Transverse colon (tissue), 4 donors: ENCODE measurements at places on chromosomes 7 and 10.

DNA sequence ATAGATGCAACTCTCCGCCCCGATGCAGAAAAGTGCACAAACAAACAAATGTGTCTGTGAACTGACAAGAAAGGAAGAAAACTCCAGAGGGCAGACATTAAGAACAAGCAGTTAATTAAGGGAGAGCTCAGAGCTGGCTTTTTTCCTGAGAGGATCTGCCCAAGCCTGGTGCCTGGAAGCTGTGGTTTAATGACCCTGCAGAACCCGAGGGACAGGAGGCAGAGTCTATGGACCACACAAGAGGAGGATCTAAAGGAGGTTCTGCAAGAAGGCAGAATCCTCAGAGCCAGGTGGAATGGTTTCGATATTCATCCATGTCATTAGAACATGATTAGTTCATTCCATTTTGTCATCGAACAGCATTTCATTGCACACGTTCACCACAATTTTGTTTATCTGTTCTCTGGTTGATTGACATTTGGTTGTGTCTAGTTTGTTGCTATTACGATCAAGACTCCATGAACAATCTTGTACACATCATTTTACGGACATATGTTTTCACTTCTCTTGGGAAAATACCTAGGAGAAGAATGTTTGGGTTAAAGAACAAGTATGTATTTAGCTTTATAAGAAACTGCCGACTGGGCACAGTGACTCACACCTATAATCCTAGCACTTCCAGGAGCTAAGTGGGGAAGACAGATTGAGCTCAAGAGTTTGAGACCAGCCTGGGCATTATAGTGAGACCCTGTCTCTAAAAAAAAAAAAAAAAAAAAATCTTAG is 560.2 kb downstream of the CALN1 start:
- DNase-seq = no peak

DNA sequence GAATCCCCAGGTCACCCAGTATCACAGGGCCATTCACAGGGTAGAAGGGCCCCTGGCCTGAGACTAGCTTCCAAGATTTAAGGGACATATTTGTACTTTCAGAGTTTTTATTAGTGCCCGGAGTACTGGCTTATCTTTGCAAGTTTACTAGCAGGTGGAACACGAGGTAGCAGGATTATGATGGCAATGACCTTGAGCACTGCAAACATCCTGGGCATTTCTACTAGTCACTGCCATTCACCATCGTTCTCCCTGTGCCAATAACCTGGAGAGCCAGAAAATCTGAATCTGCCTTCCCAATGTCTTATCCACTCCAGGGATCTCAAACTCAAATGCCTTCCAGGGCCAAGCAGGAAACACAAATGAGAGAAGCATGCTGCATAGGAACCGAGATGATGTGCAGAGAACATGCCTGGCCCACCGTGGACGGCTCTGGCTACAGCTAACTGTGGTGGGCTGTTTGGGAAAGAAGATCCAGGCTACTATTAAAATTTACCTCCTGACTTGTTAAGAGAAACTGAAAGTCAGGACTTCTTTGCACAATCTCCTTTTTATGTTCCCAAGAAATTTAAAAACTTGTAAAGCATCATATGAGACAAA is 16.7 kb downstream of the FAM53B start:
- peak; percentile 49 for DNase-seq

GRCh38 chr7:144908943-144909556 is 73.2 kb upstream of the TPK1 start:
- DNase-seq = peak; percentile 30

GRCh38 chr10:125399289-125399688 is 238.9 kb upstream of the CTBP2 start:
- DNase-seq = no peak

DNA sequence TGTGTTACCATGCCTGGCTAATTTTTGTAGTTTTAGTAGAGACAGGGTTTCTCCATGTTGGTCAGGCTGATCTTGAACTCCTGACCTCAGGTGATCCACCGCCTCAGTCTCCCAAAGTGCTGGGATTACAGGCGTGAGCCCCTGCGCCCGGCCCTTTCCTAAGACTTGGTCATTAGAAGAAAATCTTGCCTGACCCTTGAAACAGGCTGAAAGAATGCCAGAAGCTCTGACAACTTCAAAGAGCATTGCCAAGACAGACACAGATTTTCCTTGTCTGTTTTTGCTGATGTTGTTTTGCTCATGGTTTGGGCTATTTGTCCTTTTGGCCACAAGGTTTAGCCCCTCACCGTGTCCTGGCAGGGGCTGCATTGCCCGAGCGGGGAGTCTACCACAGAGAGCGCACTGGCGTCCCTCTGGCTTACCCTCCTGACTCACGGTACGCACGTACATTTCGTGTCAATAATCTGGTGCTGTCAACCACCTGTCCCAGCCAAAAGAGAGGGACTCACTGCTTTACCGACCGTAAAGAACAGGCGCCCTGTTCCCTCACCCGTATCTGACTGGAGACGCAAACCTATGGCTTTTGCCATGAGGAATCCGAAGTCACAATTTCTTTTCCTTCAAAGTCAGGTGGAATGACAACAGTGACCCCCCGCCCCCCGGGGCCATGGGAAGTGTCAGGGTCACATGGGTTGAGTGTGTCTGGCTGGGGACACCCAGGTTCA is 10.1 kb upstream of the INPP5A start:
- peak; percentile 5 for DNase-seq

DNA sequence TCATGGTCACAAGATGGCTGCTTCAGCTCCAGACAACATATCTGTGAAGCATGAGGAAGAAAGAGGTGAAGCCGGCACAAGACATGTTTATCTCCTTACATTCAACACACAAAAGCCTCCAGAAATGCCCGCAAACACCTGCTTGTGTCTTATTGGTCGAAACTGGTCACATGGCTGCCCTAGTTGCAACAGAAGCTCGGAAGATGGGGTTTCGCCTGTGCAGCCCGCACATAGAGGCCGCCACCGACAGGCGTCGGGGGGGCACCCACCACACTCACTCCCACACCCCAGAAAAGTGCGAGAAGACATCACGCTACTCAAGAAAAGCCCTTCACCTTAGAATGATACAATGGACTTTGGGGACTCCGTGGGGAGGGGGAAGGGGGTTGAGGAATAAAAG is 63.0 kb upstream of the MGMT start:
- DNase-seq = no peak

GRCh38 chr10:21820952-21821351 is 182.6 kb downstream of the DNAJC1 start:
- no peak for DNase-seq

- DNase-seq = no peak
Observed at GRCh38 chr7:93150200-93150835, 2.1 kb upstream of the SAMD9L start.

DNA sequence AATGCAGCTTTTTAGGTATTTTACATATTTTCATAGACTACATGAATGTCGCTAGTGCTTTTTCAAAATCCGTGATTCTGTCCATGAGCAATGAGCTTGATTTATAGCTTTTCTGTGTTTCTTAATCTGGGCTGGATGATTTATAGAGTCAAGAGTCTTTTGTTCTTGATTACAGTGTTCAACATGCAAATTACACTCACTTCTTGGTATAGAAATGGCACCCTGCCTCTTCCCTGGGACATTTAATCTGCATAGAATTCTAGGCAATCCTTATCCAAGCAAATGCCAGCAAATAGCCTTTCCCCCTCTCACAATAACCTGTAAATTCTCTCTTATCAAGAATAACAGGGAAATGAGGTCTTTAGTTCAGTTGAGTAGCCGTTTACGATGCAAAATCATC is 246.2 kb upstream of the SEMA3C start:
- no peak for DNase-seq

- DNase-seq = no peak
Observed at GRCh38 chr7:77330169-77330882, 85.8 kb downstream of the GSAP start.

DNA sequence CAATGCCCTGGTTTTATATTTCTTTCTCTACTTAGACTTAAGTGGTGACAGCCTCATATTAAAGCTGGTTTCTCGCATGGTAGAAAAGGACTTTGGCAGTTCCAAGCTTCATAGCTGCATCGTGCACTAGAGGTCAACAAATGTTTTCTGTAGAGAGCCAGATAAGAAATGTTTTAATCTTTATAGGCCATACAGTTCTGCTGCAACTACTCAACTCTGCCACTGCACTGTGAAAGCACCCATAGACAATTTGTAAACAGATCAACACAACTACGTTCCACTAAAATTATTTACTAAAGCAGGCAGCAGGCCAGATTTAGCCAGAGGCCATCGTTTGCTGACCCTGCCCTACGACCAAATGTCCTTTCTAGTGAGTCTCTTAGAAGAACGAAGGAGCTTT is 36.7 kb downstream of the CSGALNACT2 start:
- DNase-seq = no peak

DNA sequence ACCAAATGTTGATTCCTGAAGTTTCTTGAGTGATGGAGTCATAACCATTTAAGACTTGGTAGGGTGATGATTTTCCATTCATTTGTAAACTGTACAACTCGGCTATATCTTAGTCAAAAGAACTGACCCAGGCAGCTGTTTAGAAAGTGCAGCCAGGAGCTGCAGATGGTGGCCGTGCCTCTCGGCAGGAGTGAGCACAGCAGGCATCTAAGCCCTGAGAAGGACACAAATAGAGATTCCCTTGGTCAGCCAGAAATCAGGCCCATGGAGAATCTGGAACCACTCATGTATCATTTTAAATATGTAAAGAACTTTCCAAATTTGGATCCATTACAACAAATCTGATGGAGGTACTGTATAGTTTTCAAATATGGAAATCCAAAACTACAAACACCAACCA is 177.0 kb upstream of the AKR1E2 start:
- no peak for DNase-seq

DNA sequence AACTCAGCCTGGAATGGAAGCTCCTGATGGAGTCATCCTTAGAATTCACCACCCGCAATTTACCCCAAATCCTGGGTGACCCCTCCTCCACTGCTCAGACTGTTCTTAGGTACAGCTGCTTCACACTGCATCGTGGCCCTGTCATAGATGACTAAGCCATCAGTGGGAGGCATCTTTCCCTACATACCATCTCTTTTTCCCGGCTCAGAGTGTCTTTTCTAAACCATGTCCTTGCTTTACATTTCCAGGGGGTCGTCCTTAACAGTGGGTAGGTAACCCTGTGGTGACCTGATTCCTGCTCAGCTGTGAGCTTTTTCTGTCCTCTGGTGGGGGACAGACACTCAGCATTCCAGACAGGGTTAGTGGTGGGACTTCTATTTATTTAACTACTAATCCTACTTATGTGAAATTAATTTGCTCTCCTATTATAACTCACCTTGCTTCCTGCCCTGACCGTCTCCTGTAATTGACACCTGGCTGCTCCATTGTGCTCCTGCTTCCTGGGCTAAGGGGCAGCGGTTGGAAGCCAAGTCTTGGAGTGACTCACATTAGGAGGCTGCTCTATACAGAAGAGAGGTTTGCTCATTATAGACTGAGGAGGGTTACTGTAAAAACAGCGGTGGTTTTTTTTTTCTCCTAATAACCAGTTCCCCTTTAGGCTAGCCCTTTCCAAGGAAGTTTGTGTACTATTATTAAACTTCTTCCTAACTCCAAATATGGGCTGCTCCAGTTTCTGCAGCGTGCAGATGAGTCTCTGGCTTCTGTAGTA is 40.6 kb downstream of the PYROXD2 start:
- no peak for DNase-seq

DNA sequence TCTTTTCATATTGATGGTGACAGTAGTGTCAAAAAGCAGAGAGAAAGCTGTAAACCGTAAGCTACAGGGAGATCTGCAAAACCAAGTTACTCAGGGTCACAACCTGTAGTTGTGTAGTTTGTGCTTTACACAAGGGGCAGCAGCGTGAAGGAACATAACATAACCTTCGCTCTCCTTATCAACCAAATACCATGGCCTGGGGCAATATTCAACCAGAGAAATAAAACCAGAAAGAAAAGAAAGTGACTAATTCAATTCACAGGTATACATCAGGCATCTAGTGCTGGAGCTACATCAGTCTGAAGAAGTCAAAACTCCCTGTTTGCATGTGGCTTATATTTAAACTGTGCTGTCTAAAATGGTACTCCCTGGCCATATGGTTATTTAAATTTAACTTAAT is 224.3 kb downstream of the TWIST1 start:
- no peak for DNase-seq
